Stimulated activated CD4-positive, alpha-beta T cell treated with anti-CD3 and anti-CD28 coated beads, Interleukin-12 subunit alpha, Interleukin-12 subunit beta, amount 100 ng/mL, for 4 hours (primary cell): ENCODE measurements at places on chromosomes 12 and 14.

DNA sequence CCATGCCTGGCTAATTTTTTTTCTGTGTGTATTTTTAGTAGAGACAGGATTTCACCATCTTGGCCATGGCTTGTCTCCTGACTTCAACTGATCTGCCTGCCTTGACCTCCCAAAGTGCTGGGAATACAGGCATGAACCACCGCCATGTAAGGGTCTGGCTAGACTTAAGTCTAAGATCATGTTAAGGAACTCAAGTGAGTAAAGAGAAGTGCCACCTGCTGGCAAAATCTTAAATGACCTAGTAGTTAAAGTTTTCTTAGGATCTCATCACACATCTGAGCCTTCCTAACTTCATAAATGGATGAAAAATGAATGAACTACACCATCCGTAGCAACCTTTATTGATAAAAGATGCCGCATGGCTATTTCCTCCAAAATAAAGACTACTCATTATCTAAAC lies 1.7 kb upstream of the C12orf56 start:
- DNase-seq = no peak

GRCh38 chr14:62939970-62940369 lies 105.3 kb downstream of the KCNH5 start:
- no peak for DNase-seq

DNA sequence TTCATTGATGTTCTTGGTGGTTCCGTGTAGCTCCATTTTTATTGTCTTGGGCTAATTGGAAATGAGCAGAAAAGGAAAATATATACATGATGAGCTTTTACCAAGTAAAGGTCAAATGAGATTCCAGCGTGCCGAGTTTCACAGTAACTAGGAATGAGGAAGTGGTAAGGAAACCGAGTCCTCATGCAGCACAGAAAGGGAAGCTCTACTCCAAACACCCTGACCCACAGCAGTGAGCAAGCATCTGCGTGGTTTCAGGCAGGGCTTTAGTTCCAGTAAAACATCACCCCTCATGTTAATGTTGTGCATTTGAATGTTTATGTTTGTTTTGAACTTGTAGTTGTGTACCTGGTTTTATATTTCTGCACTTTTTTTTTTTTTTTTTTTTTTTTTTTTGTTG lies 208.0 kb downstream of the SLC41A2 start:
- DNase-seq = no peak

DNA sequence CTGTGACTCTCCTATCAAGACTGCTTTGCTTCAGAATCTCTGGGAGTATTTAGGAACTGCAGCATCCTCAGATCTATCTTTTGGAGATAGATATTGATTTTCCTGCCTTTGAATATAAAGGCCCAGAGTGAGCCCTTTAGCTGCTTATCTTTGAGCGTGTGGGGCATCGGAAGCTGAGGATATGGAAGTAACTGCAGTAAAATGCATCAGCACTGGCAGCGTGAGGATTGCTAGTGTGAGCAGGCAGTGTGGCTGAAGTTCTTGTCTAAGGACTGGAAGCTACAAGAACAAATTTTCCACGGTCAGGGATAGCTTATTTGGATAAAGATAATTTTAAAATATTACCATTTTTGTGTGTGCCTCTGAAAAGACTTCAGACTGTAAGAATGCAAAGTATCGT lies 474.7 kb downstream of the NPAS3 start:
- no peak for DNase-seq

- no peak for DNase-seq
Observed at GRCh38 chr12:111780166-111780565, 13.4 kb downstream of the ALDH2 start.
